ENCODE measurements at places on chromosomes 2 and 18.
A peak's percentile ranks its signal among the peaks of the same experiment; 100 is the strongest.

DNA sequence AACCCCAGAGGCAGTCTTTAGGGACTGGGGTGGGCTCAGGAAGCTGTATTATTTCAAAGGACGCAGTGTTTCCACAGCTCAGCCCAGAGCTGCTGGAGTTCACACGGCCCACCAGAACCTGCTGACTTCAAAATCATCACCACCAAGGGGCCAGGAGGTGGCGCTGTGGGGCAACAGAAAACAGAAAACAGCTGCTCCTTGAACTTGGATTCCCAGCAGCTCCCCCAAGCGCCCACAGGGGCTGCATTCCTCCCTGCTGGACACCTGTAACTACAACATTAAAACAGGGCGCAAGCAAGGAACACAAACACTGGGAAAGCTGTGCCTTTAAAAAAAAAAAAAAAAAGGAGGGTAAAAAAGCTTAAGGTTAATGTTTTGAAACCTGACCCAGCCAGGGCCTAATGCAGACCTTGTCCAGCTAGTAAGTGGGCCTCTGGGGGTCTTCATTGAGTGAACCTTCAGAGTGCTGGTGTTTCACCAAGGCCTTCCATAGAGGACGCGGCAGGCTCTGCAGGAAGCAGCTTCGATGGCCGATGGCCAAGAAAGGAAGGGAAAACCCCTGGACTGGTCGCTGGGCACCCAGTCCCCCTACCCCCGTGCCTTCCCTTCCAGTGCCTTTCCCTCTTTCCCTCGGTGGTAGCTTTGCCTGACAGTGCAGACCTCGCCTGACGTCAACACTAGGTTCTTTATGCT lies 25.9 kb downstream of the MLPH start:
- DNase-seq, result peak; percentile 76

DNA sequence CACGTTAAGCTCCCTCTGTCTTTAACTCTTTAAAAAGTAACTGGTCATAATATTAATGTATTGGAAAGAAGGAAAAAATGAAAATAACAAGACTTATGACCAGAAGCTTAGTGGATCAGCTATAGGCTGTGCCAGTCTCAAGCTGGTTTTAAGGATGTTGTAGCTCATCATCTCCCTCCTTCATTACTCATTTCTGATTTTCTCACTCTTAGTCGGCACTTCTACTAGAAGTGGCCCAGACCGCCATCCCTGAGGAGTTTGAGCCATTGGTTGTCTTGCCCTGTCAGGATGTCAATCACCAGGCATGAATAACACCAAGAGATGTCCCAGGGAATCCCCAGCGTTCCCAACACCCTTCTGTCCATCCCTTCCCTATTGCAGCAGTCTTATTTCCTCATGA lies 151.5 kb downstream of the ASXL3 start:
- DNase-seq, result no peak

DNA sequence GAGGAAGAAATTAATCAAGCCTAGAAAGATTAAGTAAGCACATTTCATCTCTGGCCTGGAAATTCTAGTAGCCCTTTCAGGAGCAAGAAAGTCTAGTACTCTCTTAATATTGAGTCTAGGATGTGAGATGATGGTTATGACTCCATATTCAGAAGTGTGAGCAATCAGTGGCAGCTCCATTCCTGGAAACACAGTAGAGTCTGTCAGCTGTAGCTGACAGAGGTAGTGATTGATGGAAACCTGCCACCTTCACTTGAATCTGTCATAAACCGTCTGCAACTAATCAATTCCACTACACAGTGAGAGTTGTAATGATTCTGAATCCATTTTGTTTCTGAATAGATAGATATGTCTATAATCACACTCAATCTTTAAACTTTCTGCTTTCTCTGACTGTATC lies 635.1 kb downstream of the IRS1 start:
- no peak for DNase-seq

- DNase-seq, result no peak
Measured at GRCh38 chr2:227793148-227793712, 20.4 kb upstream of the CCL20 start.

GRCh38 chr2:186841940-186842339 lies 7.0 kb downstream of the ZSWIM2 start:
- DNase-seq, result no peak

- peak; percentile 40 for DNase-seq
Measured at GRCh38 chr2:71930049-71930681, 217.5 kb downstream of the CYP26B1 start.

DNA sequence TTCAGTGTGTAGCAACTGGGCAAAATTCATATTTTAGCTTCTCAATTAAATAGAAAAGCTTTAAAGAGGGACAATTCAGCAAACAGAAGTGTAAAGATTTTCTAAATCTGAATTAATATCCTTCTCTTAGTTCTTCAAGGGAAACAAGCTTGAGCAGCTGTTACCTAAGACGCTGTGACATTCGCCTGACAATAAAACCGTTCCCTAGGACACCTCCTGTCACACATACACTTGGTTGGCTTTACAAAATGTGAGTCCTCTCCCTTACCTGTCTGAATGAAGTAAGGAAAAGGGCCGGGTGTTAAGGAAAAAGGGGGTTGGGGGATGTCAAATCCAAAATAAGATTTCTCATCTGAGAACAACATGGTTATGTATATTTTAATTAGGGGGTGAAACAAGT lies 2.1 kb downstream of the SERTAD2 start:
- DNase-seq, result no peak

DNA sequence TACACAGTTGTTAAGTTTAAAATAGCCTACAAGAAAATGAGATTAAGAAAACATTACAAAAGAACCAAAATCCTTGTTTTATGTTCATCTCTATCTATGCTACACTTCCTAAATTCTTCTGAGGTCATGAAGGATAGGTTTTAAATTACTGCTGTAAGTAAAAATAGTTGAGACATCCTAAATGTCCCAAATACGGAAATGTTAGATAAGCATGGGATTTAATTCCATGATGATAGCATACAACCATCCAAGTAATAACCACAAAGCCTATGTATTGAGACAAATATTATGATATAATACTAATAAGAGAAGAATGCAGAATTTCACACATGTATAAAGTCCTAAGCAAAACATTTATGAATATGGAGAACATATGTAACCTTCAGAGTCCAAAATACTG lies 34.1 kb downstream of the PIEZO2 start:
- DNase-seq, result no peak

DNA sequence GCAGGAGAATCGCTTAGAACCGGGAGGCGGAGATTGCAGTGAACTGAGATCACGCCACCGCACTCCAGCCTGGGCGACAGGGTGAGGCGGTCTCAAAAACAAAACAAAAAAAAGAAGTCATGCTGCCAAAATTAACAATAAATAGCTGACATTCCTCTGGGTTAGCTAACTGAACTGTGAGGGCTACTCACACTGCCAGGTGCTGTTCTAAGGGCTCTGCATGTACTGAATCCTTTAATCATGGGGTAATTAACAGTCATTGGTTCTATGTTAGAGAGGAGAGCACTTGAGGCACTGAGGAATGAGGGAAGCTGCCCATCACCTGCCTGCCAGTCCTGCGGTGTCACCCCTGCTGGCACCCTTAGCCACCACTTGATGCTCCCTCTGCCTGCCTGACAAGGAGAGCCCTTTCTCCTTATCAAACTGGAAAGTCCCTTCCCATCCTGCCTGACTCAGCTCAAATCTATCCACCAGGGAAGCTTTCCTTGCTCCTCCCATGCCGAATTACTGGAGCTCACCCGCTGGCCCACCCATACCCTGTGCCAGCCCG lies 73.0 kb upstream of the RIOK3 start:
- DNase-seq, result no peak

Data from head of caudate nucleus (tissue), 42 donors.